ENCODE measurements at places on chromosomes 3 and 15.

- ATAC-seq, result no peak
Observed at GRCh38 chr3:180358179-180358578, 243.8 kb upstream of the TTC14 start.

DNA sequence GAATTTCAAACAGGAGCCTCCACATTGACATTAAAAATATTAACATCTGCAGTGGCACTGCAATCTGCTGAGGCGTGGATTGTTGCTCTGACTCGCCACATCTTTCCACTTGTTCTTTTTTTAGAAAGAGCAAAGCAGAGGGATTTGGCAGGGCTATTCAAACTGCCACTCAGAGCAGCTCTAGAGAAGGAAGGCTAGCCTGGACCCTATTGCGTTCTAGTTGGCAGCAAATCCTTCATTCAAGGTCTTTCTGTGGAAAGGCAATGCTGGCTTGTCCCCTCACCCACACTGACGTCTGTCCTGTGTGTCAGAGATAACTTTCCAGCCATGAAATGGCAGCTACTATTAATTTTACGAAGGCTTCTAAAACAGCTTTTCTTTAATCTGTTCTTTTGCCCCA, 483.2 kb upstream of the SGO1 start:
- no peak for ATAC-seq

DNA sequence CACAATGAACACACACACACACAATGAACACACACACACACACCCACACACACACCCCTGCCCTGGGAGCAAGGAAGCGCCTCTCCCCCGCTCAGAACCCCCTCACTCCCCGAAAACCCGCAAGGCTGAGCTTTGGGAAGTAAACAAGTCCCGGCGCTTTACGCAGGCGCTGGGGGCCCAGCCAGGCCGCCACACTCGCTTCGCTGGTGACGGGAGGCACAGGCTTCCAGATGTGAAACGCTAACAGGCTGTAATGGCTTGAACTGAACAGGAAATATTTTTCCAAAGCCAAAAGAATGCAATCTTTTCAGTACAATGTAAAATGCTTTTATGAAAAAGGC, 122.7 kb upstream of the IGF1R start:
- ATAC-seq, result no peak

GRCh38 chr3:184168363-184169120, 6.1 kb upstream of the AP2M1 start:
- no peak for ATAC-seq

DNA sequence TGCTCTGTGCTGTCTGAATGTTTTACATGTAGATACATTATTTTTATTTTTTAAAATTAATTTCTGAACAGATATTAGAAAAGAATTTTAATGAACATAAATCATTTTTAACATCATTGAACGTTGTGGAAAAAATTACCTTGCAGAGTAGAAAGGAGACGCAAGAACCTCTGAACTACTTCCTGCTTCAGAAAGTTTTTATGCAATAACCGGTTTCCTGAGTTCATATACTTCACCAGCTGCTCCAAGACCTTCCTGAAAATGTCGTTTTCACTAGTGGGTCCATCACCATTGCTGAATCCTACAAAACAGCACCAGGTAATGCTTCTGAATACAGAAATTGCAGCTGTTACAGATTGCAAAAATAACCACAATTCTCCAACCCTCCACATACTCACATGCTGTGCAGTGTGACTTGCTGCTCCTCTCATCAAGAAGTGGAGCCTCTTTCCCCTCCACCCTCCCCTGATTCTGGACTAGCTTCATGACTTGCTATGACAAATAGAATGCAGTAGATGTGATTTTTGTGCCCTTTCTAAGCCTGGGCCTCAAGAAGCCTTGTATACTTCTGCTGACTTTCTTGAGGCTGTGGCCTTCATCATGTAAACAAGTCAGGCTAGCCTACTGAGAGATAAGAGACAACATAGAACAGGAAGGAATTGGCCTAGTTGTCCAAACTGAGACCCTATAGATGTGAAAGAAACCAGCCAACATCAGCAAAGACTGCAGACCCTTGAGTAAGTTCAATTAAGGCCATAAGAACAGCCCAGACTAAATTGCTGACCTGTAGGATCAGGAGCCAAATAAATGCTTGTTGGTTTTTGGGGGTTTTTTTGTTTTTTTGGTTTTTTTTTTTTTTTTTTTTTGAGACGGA, 80.4 kb downstream of the TRANK1 start:
- ATAC-seq, result no peak

- ATAC-seq, result no peak
Observed at GRCh38 chr15:87470923-87471322, 785.6 kb downstream of the NTRK3 start.

DNA sequence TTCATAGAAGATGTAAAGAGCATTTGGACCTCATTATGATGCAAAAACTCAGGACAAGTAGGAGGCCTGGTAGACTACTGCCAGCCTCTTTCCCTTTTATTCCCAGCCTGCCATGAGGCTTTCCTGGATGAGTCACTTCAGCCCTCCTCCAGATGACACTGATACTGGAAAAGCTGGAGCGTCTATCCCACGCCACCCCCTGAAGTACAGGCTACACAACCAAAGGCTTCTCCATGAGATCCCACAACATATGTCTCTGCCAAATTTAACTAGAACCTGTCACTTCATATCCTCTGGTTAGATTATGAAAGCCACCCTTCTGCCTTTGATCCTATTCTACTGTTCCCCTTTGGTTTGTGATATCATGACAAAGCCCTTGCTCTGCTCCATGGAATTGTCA, 56.1 kb upstream of the CPNE4 start:
- no peak for ATAC-seq

GRCh38 chr15:60301024-60301423, 96.8 kb downstream of the ANXA2 start:
- ATAC-seq, result no peak

DNA sequence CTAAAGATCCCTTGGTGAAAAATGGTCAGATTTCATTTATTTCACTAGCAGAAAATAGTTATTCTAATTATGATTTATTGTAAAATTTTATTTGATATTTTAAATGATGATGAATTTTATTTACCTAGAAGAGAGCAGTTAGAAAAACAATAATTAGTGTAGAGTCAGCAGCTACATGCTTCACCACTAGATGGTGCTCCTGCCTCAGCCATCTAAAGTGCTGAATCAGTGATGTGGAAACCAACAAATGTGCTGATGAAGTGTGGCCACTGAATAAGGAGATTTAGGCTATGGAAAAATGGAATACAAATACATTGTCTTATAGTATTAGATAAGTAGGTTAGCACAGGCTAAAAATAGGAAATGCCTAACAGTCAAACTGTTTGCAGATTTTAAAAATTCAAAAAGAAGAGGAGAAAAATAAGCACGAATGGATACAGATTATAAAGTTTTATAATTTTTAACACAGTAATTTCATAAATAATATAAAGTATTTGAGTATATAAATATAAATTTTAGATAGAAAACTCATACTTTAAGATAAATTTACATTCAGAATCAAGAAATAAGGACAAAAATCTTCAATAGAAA, 109.8 kb downstream of the PPP2R3A start:
- no peak for ATAC-seq

GRCh38 chr15:69906256-69907185, 191.2 kb downstream of the TLE3 start:
- ATAC-seq, result no peak

DNA sequence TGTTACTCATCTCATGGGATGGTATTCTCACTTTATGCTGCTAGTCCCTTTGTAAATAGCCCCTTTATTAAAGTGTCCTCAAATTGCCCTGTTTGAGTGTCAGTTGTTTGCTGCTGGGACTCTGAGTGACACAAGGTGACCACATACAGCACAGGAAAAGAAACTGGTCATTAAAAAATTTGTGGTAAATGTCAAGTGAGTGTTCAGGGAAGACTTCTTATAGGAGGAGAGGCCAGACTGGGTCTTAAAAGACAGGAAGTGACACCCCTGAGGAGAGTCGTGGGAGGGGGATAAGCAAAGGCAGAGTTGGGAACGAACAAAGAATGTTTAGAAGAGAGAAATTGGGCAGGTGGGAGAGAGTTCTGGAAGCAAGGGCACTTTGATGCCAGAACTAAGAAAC, 35.2 kb downstream of the CCR3 start:
- no peak for ATAC-seq

DNA sequence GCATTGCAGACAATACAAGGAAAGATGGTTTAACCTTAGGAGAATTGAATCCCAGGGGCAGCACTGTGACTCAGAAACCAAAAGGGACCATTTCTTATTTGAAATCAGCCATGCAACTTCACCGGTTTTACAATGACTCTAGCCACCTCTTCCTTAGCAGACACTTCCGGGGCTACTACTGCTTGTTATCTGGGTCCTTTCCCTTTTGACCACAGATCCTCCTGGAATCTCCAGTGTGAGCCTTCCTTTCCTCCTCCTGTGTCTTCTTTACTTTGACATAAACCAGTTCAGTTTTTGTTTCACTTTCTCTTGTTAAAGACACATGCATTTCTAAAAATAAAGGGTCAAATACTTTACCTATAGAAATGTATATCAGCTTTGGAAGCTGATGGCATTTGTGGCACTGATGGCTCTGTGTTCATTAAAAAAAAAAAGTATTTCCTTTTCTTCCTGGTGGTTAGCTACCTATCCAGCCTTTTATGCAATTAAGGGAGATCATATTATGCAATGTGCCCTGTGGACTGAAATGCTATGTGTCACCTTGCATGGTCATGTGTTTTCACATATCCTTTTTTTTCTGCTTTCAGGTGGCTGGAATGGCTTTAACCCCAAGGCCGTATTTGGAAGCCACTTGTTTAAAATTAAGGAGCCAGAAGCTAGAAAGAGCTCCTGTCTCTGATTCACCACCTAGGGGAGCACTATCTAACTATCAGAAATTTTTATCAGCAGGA, 296.2 kb downstream of the CHL1 start:
- ATAC-seq, result no peak

DNA sequence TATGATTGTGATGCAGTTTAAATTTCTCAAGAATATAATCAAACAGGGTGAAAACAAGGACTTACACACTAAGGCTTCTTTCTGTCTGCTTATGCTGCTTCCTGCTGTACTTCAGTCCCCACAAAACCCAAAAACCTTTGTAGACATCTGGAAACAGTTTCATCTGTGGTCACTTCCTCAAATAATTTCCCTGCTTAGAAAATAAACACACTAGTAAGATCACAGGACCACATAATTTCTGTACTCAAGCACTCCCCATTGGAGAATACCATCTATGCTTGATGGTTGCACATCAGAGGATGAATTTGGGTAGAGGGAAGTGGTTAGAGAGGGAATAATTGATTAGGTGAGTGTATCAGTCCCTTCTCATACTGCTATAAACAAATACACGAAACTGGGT, 266.2 kb downstream of the LSAMP start:
- ATAC-seq, result no peak

DNA sequence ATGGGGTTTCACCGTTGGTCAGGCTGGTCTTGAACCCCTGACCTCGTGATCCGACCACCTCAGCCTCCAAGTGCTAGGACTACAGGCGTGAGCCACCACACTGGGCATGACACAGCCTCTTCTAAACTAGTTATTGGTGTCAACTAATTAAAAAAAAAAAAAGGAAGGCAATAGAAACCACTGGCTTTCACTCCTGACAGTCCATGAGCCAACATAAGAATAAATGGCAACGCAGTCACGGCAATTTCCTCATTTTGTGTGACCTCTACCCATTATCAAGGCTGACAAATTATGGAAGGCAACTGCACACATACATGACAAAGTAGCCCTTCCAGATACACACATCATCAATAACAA, 5.9 kb downstream of the ARHGEF3 start:
- no peak for ATAC-seq
